ENCODE measurements at places on chromosomes 16 and 17. TPM values are rescaled to one million over a fixed set of nuclear protein-coding genes. Genes with fewer than 3 reads are reported as not detected.
A peak's percentile ranks its signal among the peaks of the same experiment; 100 is the strongest.

GRB2 gene
- 96.5 TPM for total RNA-seq

PCTP gene
- 5.5 TPM for total RNA-seq

GRAP gene
- 3.5 TPM for total RNA-seq

TBC1D3K gene
- total RNA-seq, result not detected

GRAPL gene
- 1.2 TPM for total RNA-seq

CSF3 gene
- total RNA-seq, result 0.21 TPM

CHST5 gene
- not detected for total RNA-seq

AARS1 gene
- 39.6 TPM for total RNA-seq

PPY gene
- not detected for total RNA-seq

HOXB8 gene
- not detected for total RNA-seq

MT4 gene
- total RNA-seq, result 46.1 TPM

ACAP1 gene
- 5.6 TPM for total RNA-seq

ABCA3 gene
- total RNA-seq, result 10.3 TPM

DNA sequence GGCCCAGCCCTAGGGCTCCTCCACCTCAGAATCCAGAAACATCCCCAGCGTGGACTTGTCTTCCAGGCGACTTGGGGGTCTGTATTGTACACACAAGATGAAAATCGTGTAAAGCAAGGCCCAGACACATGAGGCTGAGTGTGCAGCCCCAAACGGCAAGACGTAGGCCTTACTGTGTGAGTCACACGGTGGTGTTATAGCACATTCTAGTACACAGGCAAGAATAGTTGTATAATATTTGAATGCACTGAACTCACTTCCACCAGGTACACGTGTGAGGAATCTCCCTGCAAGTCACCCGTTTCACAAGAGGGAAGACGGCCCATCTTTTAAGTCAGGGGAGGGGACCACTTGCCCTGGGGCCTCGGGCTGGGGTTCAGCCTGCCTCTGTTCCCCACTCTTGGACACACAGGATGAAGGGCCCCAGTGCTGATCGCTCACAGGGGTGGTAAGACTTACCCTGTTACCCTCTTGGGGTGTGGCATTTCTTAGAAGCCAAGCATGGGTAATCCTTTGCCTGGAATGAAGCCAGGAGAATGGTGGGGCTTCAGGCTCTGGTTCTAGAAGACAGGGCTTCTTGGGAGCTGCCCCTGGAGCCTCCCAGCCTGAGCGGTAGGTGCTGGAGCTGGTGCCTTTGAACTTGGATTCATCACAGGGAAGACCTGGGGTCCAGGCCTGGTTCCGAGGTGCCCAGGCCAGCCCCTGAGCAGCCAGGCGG, 71.3 kb downstream of the SREBF1 start:
- no peak for DNase-seq

DNA sequence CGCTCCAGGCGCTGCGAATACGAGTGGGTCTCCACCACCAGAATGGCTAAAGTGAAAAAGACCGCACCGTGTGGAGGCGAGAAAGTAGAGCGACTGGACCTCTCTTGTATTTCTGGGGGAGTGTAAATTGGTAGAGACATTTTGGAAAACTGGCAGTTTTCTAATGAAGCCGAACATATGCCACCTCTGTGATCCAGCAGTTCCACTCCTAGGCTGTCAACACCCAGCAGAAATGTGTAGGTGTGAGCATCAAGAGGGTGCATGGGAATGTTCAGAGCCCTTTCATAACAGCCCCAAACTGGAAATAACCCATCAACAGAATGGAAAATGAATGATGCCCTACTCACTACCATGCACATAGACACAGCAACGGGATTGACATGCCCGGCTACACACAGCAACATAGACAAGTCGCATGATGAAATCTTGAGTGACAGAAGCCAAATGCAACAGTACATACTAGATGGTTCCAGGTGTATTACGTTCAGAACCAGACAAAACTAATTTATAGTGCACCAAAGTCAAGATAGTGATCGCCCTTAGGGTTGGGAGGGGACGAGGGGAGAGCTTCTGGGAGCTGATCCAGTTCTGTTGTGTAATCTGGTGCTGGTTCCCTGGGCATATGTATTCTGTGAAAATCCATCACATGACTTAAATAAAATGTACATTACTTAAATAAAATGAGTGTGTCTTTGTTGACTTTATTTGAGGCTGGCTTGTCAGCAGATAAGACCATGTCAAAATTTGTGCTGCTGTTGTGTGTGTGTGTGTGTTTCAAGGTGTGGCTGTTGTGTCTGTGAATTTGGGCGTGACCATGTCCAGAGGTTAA, 877 bp upstream of the BCL7C start:
- DNase-seq, result no peak

- no peak for DNase-seq
Observed at GRCh38 chr16:56324406-56324805, 100.9 kb downstream of the AMFR start.

GRCh38 chr17:32259586-32259985, 6.0 kb upstream of the RHBDL3 start:
- no peak for DNase-seq

- no peak for DNase-seq
Observed at GRCh38 chr17:45087504-45087975, 26.4 kb downstream of the NMT1 start.

DNA sequence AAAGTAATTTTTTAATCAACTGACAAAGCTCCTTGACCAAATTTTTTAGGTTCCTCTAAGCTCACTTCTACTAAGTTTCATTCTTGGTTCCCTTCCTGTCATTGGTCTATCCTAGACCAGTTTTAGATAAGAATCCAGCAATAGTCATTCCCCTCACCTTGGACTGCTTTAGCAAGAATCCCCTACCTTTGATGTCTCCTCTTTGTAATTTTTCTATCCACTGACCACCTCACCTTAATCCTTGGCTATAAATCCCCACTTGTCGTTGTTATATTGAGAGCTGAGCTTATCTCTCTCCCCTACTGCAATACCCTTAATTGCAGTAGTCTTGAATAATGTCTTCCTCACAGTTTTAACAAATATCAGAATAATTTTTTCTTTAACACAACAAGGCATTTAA, 107.2 kb downstream of the USP32 start:
- no peak for DNase-seq

DNA sequence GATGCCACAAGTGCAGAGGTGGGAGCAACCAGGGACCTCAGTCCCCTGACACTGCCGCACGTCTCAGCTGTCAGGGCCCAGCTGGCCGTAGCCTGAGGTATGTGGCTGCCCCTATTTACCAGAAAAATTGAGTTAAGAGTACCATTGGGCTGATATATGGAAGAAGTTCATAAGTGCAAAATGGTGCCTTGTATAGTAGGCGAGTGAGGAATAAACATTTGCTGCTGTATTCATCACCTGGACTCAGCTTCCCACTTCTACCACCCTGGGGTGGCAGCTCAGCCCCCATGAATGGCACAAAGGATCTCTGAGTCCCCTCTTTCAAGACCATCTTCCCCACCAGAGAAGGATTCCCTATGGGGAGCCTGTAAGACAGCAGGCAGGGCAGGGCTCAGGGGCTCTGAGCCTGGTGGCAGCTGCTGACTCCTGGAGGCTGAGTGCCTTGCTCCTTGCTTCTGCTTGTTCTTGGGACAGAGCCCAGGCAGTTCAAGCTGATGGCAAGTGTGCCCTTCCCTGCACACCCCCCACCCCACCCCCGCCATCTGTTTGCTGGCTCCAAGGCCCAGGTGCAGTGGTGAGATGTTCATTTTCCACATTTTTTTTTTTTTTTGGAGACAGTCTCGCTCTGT, 29.0 kb downstream of the TRPV2 start:
- DNase-seq, result no peak

DNA sequence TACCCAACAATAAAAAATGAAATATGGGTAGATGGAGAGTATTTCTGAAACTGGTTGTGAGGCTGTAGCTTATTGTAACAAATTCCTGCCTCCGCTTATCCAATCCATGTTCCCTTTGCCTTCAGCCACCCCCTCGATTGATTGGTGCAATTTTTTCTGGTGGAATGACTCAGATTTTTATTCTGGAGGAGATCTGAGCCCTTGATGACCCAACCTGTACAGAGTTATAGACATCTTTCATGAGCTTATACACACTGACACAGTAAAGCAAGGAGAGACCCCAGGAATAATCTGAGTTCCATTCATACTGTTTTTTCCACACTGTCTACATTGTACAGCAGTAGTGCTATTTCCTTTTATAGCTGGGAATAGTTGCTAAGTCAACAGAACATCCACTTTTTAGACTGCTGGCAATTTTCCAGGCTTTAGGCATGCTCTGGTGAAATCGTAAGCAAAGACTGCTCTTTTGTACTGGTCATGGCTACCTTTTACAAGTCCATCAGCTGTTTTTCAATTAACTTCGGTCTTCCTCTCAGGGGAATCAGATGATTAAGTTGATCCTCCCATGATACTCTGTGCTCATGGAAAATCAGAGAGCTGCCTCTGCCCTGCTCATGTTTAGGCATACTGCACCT, 30.1 kb downstream of the CCL4 start:
- peak; percentile 9 for DNase-seq

GRCh38 chr16:62700426-62701294, 664.4 kb upstream of the CDH8 start:
- no peak for DNase-seq

- no peak for DNase-seq
Observed at GRCh38 chr16:56272583-56272894, 81.2 kb downstream of the GNAO1 start.

DNA sequence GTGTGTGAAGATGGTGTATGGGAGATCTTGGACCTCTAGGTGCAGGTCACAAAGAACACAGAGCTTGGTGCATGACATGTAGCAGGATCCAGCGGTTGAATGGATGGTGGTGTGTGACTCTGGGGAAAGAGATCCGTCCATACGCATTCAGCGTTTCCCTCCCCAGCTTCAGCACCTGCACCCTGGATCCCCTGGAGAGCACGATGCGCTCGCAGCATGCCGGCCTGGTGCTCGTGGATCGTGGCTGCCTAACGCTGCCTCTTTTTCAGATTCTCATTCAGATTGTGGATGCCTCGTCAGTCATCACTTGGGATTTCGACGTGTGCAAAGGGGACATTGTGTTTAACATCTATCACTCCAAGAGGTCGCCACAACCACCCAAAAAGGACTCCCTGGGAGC, 70.9 kb downstream of the SEC14L1 start:
- no peak for DNase-seq

DNA sequence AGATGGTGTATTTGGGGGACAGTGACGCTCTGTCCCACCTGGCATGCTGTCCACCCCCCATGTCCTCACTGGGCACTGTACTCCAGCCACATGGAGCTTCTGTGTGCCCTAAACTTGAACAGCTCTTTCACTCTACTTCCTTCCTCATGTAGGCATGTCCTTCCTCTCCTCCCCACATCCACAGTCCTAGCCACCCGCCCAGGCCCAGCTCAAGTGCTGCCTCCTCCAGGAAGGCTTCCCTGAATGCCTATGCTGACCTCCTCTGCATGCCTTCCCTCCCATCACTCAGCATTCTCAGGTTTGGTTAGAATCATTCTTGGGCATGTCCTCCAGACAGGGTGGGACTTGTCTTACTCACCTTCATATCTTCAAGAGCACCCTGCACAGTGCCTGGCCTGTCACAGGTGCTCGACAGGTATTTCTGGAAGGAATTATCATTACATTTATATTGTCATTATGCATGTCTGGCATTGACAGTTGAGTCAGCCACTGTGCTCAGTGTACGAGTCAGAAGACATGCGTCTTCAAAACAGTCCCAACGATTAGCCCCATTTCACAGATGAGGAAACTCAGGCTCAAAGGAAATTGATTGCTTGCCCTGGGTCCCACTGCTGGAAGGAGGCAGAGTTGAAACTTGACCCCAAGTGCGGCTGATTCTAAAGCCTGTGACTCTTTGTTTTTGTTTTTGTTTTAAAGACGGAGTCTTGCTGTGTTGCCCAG, 42.1 kb upstream of the TOB1 start:
- no peak for DNase-seq

GRCh38 chr16:588639-588888, 1.3 kb upstream of the RAB40C start:
- DNase-seq, result no peak

DNA sequence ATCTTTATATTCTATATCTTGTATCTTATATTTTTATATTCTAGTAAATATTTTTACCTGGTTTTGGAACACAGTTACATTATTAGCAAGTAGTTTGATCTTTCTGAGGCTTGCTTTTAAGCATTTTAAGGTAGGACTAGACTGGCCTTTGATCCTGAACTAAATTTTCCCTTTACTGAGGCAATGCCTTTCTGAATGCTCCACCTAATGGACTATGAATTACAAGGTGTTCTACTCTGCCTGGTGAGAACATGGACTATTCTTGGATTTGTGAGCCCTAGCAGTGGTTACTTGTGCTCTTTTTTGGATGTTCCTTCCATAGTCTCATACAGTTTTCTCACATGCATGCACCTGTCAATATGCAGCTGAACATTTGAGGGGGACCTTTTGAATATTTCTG, 32.5 kb upstream of the SMIM36 start:
- no peak for DNase-seq

- DNase-seq, result no peak
Observed at GRCh38 chr16:27386674-27387073, 15.3 kb upstream of the IL21R start.

GRCh38 chr16:26857371-26857770, 209.4 kb upstream of the C16orf82 start:
- DNase-seq, result no peak

DNA sequence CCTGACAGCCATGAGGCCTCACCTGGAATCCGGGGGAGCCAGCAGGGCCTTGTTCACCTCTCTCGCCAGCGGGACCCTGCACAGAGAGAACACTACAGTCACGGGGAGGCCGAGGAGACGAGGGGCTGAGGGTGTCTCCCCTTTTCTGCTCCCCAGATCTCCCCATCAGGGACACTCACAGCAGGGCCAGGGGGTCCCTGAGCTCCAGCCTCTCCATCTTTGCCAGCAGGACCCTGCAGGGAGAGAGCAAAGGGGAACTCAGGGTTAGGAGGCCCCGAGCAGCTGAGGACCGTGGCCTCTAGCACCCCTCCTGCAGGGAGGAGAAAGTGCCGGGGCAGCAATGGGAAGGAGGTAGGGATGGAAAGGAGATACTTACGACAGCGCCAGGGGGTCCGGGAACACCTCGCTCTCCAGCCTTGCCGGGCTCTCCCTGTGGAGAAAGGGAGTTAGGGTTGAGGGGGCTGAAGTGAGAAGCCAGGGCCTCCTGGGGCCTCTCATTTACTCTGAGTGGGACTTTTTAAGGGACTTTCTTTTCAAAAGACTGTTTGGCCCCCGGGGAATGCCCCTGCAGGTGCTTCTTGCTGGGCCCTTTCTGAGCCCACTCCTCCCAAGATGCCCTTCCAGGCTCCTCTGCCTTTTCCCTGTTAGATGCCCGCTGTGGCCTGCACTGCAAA, 8.7 kb downstream of the COL1A1 start:
- no peak for DNase-seq

DNA sequence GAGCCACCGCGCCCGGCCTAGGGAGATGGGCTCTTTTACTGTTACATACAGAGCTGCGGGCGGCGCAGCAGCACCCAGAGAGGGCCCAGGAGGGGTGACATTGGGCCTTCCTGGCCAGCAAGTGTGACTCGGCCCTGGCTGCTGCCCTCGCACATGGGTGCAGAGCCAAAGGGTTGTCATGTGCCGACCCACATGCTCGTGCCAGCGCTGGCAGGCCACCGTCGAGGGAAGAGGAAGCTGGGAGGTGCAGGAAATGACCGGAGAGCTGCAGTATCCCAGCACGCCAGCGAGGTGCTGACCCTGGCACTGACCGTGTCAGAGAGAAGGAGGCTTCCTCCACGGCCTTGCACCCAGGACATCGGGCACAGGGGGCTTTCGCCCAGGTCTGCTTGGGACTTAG, 8.0 kb downstream of the ENDOV start:
- no peak for DNase-seq

Measured in lower leg skin (tissue), 4 donors.